ENCODE measurements at places on chromosomes 1 and 21.

- peak; percentile 61 for ATAC-seq
Observed at GRCh38 chr1:31007462-31007991, 58.0 kb downstream of the PUM1 start.

DNA sequence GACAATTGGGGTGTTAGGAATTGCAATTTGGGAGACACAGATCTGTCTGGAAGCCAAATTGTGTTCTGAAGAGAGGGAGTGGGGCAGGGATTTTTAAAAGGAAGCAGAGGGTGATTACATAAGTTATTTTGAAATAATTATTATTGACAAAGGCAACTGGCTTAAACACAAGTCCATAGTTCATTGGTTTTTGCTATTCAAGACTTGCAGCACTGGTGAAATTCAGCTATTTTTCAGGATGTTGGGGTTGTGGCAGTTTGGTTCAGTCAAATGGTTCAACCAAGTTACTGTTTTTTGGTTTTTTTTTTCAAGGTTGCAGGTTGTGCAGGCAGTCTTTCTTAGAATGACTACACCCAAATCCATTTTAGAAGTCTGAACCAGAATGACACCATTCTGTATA is 300.0 kb upstream of the DEPDC1 start:
- ATAC-seq: no peak

DNA sequence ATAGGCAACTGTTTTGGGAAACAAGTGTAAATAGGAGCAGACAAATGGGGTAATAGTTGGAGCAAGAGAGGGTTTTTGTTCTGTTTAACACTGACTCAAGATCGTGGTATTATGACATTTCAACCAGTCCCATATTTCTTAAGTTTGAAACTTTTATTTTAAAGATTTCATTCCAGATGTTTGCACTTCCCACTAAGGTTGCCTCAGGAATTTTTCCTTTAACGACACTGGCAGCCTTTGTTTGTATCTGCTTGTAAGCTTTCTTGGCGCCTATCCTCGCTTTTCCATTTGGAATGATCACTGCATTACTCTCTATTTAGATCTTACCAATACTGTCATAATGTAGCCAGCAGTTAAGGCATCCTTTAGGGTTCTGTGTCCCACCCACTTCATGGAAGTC is 67.7 kb downstream of the ALG6 start:
- ATAC-seq: no peak

DNA sequence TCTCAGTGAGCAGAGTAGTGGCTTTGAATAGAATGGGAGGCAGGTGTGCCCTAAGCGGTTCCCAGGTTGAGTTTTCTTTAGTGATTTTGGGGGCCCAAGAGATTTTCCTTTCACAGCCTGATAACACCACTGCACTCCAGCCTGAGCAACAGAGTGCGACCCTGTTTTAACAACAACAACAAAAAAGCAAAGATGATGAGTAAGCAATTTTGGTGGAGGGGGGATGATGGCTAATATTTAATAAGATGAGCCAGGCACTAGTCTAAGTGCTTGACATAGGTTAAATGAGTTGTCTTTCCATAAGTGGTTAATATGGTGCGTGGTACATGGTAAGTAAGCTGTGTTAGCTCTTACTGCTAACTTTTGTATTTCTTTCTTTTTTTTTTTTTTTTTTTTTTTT is 2.0 kb downstream of the RNPEP start:
- ATAC-seq: no peak

DNA sequence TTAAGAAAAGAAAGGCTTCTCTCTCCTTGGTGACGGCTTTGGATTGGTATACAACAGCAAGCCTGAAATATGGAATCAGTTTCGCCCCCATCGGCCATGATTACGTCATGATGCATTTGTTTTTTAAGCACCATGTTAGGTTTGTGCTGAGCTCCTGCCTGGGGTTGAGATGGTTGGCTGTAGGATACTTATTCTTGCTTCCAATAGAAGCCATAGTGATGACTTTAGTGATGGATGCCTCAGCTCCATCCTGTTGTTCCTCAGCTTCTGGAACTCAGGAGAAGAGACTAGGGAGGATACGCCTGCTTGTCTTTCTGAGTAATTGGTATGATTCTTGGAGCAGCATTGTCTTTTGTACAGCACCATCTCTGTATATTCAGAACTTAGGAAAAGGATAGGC is 14.7 kb downstream of the XCL1 start:
- ATAC-seq: no peak

- no peak for ATAC-seq
Observed at GRCh38 chr21:19420565-19420964, 1017.0 kb upstream of the TMPRSS15 start.

Data from esophagus mucosa (tissue), 1 donor.